ENCODE measurements at places on chromosomes 1 and 21.

DNA sequence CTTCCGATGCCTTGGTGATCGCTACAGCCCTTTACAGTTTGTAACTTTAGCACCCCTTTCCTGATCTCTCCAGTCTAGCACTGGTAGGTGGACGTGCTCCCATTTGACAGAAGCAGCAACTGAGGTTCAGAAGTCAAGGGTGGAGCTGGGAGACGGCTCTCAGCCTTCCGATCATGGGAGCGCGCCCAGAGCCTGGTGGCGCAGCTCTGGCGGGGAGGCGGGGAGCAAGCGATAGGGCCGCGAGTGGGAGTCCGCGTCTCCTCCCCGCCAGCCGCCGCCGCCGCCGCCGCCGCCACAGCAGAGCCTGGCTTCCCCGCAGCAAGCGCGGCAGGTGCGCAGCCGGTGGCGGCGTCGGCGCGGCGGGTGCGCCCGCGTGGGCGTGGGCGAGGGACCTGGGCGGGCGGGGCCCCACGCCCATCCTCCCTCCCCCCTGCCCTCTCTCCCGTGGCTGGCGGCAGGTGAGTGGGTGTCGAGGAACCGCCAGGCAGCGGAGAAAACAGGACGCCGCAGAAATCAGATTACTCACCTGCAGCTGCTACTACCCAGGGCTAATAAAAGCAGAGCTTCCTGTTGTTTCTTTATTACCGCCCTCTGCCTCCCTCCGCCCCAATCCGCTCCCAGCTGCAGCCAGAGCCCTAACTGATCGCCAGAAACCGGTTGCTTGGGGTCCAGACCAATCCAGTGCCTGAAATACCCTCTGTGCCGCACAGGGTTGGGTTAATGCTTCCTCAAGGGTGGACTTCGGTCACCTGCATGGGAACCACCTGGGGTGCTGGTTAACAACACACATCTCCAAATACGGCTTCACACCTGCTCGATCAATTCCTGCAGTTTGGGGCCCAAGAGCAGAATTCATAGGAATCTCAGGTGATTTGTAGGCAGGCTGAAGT, 60.2 kb upstream of the ID3 start:
- peak; percentile 52 for DNase-seq

DNA sequence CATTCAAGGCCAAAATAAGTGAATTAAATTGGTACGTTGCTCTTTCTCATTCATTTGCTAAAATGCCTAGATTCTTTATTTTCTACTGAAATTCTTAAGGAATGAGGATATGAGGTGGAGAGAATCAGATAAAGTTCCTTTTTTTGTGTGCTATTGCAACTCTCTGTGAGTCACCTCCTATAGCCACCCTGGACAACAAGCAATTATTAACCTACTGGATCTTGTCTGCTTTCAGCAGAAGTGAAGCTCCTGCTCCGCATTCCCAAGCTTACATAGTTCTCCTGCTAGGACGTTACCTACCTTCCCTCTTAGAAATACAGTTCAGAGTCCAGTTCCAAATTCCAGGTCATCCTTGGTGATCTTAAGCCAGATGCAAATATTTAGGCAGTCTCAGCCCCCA, 4.8 kb upstream of the KCNJ6 start:
- DNase-seq, result no peak

GRCh38 chr1:213389061-213389581, 338.1 kb downstream of the RPS6KC1 start:
- no peak for DNase-seq

DNA sequence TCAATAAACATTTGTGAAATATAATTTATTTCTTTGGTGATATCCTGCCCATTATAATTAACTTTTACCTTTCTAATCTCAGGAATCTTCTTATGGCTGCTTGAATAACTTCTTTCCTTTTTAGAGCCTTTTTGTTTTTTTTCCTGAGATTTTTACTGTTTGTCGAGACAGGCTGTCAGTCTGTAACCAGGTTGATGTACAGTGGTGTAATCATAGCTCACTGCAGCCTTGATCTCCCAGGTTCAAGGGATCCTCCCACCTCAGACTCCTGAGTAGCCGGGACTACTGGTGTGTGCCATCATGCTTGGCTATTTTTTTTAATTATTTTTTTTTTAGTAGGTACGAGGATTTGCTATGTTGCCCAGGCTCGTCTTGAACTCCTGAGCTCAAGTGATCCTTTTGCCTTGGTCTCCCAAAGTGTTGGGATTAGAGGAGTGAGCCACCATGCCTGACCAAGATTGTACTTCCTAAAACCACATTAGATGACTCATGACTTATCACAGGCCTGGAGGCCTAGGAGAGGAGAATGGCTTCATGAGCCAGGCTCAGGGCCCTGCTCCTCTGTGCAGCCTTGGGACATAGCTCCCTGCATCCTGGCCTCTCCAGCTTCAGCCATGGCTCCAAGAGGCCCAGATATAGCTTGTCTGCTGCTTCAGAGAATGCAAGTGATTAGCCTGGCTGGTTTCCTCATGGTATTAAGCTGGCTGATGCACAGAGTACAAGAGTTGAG, 48.6 kb downstream of the CTH start:
- DNase-seq, result no peak

- peak; percentile 86 for DNase-seq
These were observed at the start of gene RCC1 for GRCh38 chr1:28505406-28506187. TSS of gene RCC1 (plus strand) at chr1:28506043. CDS start at chr1:28529867, 23,824 bp downstream.

DNA sequence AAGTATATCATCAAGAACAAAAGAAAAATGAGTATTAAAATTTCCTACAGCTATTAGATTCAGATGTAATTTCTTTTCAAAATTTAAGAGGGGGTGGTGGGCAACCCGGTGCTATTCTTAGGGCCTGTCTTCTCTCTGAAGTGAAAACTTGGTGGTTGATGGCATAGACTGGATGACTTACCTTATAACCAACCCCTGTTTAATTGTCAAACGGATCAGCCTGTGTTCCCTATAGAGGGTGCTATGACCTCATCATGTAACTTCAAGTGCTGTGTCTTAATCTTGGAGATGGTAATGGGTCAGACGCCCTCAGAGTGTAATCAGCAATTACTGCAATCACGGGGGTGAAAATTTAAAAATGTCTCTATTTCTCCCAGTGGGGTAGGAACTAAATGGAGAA, 176.2 kb downstream of the PCP4 start:
- no peak for DNase-seq

GRCh38 chr1:58580186-58580585, 3.1 kb upstream of the TACSTD2 start:
- no peak for DNase-seq

DNA sequence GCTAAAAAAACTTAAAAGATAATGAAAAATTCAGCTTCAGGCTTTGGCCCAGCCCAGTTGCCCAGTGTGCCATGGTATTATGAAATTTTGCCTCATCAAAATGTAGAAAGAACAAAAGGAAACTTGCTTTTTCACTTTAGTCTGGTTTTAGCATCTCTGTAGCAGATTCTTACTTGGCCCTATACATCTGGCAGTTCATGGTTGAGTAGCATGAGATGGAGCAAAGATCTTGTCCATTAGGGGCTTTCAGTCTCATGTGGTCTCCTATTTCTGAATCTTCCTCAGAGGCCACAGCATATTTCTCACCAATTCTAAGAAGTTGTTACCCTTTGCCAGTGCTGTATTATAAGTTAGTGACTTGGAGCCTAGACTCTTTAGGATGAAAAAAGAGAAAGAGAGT, 58.5 kb downstream of the ATP2B4 start:
- DNase-seq, result no peak

GRCh38 chr21:19141511-19141910, 737.9 kb upstream of the TMPRSS15 start:
- no peak for DNase-seq

DNA sequence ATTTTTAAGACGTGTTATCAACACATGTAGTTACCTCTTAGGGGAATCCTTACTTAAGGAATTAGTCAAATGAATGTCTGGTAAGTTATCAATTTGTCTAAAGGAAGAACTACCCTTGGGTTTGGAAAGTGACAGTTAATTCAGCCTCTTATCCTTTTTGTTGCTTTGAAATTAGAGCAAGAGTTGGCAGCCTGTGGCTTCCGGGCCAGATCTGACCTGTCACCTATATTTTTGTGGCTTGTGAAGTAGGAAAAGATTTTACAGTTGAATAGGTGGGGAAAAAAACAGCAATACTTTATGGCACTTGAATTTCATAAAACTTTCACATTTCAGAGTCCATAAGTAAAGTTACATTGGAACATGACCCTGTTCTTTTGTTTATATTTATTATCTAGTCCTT, 5.5 kb downstream of the MRPS6 start:
- no peak for DNase-seq

DNA sequence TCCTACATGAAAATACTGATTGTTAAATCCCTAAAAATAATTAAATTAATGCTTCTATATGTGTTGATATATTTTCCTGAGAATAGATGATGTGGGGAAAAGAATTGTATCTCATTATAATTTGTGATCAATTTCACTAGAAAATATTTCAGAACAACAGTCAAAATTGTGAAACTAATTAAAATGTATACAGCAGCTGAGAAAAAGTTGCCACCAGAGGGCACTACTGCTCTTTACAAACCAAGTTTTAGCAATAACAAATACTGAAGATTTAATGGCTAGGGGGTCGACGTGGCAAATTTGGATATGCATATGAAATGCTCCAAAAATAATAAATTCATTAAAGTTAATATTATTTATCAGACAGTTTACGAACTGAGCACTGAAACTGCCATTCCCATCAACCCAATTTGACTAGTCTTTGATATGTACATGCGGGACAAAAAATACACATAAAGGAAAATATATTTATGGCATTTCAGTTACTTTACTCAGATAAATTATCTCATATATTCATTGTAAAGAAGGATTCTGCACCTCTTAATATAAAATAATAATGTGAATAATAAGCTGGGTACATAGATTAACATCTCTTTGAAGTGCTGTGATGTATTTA, 96.3 kb upstream of the TMPRSS15 start:
- peak; percentile 31 for DNase-seq

DNA sequence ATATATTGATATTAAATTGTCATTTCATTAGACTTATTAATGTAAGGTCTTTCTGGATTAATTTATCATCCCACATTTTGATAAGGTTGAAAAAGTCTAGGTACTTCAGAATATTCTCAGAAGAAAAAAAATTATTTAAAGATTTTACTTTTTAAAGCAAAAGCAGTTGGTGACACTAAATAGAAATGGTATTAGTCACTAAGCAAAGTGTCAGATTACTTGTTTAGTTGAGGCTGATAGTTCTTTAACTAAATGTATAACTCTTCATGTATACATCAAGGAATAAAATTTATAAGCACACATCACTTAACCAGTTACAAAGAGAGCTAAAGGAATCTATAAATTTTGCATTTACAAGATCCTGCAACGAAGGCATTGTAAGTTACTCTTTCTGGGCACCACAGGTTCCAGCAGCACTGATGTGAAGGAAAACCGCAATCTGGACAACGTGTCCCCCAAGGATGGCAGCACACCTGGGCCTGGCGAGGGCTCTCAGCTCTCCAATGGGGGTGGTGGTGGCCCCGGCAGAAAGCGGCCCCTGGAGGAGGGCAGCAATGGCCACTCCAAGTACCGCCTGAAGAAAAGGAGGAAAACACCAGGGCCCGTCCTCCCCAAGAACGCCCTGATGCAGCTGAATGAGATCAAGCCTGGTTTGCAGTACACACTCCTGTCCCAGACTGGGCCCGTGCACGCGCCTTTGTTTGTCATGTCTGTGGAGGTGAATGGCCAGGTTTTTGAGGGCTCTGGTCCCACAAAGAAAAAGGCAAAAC, 101.1 kb downstream of the ADARB1 start:
- no peak for DNase-seq

- DNase-seq, result no peak
These were observed 71.7 kb downstream of the APP start for GRCh38 chr21:26098772-26099397.

- no peak for DNase-seq
These were observed 153.7 kb upstream of the ZBTB40 start for GRCh38 chr1:22297999-22298398.

DNA sequence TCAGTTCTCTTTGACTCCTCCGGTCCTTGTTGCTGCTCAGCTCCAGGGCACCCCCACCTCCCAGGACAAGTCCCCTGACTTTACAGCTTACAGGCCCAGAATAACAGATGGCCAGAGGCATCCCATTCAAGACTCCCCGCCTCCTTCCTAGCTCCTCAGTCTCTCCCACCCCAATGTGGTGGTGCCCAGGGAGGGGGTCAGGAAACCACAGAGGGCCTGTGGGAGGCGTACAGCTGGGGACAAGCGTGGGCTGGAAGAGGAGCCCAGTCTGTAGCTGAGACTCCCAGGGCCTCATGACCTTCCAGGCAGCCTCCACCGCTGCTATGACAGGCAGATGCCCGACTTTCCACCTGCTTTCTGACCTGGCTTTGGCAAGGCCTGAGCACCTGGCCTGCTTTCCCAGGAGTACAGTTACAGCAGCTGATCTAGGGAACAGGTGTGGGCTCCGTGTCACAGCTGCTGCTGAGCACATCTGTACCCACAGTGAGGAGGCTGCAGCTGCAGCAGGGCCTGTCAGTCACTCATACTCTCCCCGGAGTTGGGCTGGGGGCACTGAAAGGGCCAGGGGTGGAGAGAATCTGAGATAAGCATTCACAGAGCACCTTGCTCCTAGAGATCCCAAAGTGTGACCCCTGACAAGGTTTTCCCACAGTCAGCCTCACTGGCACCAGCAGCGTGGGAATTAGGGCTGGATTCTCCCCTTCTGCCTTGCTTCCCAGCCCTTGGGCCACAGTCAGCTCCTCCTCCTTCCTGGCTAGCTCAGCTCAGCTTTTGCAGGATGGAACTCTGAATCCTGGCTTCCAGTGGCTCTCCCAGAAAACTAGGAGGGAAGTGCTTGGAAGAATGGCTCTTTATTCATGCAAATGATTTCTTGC, 7.1 kb upstream of the NAV1 start:
- DNase-seq, result no peak

GRCh38 chr1:186634511-186634910, 45.7 kb downstream of the PTGS2 start:
- DNase-seq, result no peak

DNA sequence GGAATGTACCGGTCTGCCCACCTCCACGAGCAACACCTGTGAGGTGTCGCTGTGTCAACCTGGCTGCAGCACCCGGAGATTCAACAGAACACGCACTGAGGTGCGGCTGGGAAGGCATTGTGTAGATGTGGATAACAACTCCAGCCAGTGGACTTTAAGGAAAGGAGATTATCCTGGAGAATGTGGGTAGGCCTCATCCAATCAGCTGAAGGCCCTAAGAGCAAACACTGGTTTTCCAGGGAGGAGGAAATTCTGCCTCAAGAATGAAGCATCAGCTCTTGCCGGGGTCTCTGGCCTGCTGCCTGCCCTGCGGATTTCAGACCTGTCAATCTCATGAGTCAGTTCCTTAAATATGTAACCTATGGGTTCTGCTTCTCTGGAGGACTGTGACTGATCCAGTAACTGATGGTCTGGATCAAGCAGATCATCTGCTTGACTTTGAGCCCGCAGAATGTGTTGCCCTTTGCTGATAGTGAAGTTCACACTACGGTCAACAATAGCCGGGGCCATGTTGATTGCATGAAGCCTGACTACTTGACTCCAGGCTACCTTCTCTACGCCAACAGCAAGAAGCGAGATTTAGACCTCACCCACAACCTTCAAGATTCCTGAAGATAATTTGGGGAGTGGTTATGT, 15.9 kb upstream of the PRDM15 start:
- no peak for DNase-seq

DNA sequence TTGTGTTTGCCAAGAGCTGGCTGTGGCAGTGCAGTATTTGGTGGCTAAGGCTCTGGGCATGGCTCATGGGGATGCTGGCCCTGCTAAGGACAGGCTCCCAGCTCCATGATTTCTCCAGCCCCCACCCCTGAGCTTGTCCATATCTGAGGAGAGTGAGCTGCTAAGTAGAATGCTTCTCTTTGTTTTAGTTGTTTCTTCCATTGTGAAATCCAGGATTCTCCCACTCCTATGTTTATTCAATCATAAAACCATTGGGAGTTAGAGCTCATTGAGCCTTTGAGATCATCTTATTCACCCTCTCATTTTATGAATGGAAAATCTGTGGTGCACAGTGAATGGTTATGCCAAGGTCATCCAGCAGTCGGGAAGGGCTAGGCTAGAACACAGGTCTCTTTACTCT, 188.8 kb downstream of the TNR start:
- no peak for DNase-seq

Measured in stimulated activated CD4-positive, alpha-beta T cell treated with anti-CD3 and anti-CD28 coated beads, Interleukin-12 subunit alpha, Interleukin-12 subunit beta, amount 100 ng/mL, for 24 hours (primary cell).